ENCODE measurements at places on chromosomes 1 and 21.

GRCh38 chr1:11178021-11179015 lies 10.8 kb upstream of the ANGPTL7 start:
- H3K27ac ChIP-seq = no peak overlapping the region
- H3K27me3 ChIP-seq = no peaks in the 10 kb centered on the region
- no peak overlapping the region for H3K4me3 ChIP-seq
- no peak for DNase-seq

DNA sequence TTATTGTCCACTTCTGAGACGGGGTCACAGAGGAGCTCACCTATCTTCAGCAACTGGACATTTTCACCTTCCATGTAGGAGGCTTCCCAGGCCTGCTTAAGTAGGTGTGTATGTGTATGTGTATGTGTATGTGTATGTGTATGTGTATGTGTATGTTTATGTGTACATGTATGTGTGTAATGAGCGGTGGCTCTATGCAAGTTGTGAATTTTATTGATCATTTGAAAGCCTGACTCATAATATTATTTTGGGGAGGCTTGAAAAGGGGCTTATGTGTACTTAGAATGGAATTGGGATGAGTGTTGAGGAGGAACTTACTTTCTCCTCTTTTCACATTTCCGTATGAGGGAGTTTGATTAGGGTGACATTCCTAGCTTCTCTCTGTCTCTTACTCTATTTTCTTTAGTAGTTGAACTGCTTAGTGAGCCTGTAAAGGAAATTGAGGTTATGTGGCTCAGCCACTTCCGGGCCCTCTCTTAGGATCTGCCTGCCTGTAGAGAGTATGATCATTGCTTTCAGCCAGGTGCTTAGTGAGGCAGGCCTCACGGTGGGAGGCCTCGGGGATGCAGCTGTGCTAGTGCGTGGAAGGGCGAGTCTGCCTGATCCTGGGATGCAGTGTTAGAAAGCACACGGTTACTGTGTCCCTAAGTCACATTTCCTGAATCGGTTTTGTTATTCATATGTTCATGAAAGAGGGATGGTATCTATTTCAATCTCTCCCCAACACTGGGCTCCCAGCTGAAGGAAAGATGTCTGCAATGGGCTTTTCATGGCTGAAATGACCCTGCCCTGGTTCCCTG lies 61.0 kb downstream of the IER5 start:
- H3K4me3 ChIP-seq = peak overlapping the region; percentile 18
- peaks cover 15% of the 10 kb centered on the region for H3K27me3 ChIP-seq
- H3K27ac ChIP-seq = peak overlapping the region; percentile 81
- peak; percentile 89 for DNase-seq
- H3K36me3 ChIP-seq = peaks cover 3% of the 10 kb centered on the region

DNA sequence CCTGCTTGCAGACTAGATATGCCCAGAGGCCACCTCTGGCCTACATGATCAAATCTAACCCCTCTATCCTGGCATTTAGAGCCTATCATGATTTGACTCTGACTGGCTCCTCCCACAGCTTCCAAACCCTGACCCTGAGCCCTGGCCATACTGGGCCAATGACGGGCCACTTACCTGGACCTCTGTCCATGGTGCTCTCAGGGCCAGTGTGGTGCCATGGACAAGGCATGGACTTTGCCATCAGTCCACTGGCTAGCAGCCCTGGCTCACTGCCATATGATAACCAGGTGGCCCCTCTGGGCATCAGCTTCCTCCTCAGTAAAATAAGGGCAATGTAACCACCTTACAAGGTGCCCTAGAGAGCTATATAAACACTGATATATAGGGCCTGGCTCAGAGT lies 713.4 kb downstream of the PTPRU start:
- H3K27me3 ChIP-seq = peaks cover 7% of the 10 kb centered on the region
- H3K27ac ChIP-seq = no peak overlapping the region
- no peaks in the 10 kb centered on the region for H3K36me3 ChIP-seq

DNA sequence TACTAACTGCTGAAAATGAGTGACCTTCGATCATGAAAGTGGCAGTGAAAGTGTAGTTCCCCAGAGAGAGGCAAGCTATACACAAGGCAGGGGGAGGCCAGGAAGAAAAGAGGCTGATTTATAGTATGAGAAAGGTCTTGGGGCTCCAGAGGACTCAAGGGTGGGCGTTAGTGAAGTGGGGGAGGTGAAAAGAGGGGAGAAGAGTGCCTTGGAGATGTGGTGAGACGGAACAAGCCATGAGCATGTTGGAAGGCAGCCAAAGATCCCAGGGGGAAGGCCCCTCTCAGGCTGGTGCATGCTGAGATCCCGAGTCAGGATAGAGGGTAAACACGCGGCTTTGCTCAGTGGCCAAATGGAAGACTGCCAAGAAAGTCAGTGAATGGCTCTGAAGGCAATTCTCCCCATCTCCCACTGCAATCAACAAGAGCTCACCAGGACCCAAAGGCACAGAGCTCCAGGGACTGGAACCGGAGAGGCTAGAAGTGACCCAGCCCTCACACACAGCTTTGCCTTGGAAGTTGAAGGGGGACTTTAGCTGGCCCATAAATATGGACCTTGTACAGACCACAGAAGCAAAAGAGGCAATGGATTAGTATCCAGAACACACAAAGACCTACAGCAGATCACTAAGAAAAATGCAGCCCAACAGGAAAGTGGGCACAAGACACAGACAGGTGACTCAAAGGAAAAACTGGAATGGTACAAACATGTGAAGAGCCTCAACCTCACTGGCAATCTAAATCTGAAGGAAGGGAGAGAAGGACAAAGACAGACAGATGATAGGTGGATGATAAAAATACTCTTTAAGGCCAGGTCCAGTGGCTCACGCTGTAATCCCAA lies 49.6 kb downstream of the HSF2BP start:
- H3K27me3 ChIP-seq = peaks cover 7% of the 10 kb centered on the region
- DNase-seq = no peak
- H3K36me3 ChIP-seq = no peaks in the 10 kb centered on the region
- H3K4me3 ChIP-seq = no peak overlapping the region
- H3K27ac ChIP-seq = no peak overlapping the region

DNA sequence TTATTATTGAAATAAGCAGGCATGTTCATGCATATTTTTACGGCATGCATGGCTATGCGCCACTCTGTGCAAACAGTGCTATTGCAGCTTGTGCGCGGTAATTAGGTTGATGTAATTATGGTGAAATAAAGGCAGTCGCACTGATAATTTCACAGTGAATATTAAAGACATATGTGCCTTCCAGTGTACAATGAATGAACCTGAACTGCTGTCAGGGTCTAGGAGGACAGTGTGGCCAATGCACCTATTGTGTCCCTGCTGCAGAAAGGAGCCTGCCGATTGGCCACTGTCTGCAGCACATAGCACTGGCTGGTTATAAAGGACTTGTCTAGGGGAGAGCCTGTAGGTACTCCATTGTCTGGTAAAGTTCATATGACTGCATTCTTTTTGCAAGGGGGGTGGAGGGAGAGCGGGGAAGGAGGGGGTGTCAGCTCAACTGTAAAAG lies 340.4 kb downstream of the USP25 start:
- no peaks in the 10 kb centered on the region for H3K36me3 ChIP-seq
- DNase-seq = no peak
- no peaks in the 10 kb centered on the region for H3K4me1 ChIP-seq
- H3K27me3 ChIP-seq = no peaks in the 10 kb centered on the region
- no peak overlapping the region for H3K4me3 ChIP-seq

GRCh38 chr1:221648201-221648600 lies 93.7 kb downstream of the DUSP10 start:
- no peak overlapping the region for H3K27ac ChIP-seq
- H3K27me3 ChIP-seq = no peaks in the 10 kb centered on the region
- no peak for DNase-seq
- H3K4me1 ChIP-seq = peaks cover 4% of the 10 kb centered on the region

DNA sequence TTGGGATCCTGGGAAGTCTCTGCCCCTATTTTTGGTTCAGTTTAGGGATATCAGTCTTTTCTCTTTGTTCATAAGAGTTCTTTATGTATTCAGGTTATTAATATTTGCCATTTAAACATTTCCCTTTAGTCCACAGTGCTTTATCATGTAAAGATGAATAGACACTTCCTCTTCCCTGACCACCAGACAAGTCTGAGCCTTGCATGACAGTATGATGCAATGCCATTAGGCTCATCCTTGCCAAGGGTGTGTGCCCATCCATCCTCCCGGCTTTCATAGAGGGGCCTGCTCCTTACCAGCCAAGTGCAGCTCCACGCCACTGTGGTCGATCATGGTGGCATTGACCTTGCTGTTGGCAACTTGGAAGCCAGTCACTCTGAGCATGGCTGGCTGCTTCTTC lies 52.1 kb downstream of the ZSCAN20 start:
- no peaks in the 10 kb centered on the region for H3K36me3 ChIP-seq
- DNase-seq = no peak
- no peak overlapping the region for H3K4me3 ChIP-seq

- no peaks in the 10 kb centered on the region for H3K4me1 ChIP-seq
- no peak overlapping the region for H3K4me3 ChIP-seq
- H3K27me3 ChIP-seq = no peaks in the 10 kb centered on the region
- no peak for DNase-seq
Observed at GRCh38 chr1:2990376-2991115, 30.7 kb upstream of the ACTRT2 start.
